Astrocyte (in vitro differentiated cells and primary cell): ENCODE measurements at places on chromosomes 1 and 21. TPM values are rescaled to one million over a fixed set of nuclear protein-coding genes. Genes with fewer than 3 reads are reported as not detected.

The CLCA4 gene
- not detected in 2 replicates for total RNA-seq

The AIM2 gene
- total RNA-seq: 1.3 and 1.5 TPM in 2 replicates

The CELA3A gene
- total RNA-seq: not detected in 2 replicates

The NHLH1 gene
- 0.55 and 0.70 TPM in 2 replicates for total RNA-seq

The PAFAH2 gene
- total RNA-seq: 13.6 and 14.1 TPM in 2 replicates

The TMEM240 gene
- 7.0 and 9.0 TPM in 2 replicates for total RNA-seq

The LCE2A gene
- total RNA-seq: not detected in 2 replicates

The SPRR2E gene
- not detected in 2 replicates for total RNA-seq

DNA sequence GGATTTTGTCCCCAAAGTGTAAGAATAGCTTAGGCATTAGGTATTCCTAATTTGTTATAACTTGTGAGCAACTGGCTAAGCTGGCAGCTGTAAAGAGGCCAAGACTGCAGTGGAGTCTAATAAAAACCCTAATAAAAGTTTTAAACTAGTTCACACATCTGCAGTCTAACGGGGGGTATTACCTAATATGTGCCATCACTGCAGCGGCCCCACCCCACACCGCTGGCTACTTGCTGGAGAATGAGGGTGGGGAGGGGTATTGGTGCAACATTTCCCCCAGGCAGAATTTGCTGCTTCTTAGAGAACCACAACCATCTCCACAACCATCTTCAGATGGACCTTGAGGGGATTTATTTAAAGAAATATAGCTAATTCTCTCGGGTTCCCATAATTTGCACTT lies 135.0 kb downstream of the ZC3H11B start:
- H3K27me3 ChIP-seq: no peaks in the 10 kb centered on the region
- no peaks in the 10 kb centered on the region for H3K4me1 ChIP-seq
- no peak for DNase-seq
- no peak overlapping the region for H3K27ac ChIP-seq
- H3K36me3 ChIP-seq: no peaks in the 10 kb centered on the region
- H3K4me3 ChIP-seq: no peak overlapping the region

DNA sequence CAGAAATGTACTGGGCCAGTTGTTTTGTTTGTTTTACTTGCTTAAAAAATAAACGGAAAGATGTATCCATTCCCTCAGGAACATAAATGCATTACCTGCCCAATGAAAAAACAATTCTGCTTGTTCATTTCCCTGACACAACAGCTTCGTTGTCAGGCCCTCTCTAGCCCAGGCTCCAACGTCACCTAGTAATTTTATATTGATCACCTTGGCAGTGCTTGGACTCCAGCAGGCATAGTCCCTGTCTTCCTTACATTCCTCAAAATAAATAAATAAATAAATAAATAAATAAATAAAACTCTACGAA lies 1.2 kb downstream of the CEP170 start:
- no peaks in the 10 kb centered on the region for H3K27me3 ChIP-seq
- H3K4me1 ChIP-seq: peaks cover 20% of the 10 kb centered on the region
- no peak for DNase-seq

DNA sequence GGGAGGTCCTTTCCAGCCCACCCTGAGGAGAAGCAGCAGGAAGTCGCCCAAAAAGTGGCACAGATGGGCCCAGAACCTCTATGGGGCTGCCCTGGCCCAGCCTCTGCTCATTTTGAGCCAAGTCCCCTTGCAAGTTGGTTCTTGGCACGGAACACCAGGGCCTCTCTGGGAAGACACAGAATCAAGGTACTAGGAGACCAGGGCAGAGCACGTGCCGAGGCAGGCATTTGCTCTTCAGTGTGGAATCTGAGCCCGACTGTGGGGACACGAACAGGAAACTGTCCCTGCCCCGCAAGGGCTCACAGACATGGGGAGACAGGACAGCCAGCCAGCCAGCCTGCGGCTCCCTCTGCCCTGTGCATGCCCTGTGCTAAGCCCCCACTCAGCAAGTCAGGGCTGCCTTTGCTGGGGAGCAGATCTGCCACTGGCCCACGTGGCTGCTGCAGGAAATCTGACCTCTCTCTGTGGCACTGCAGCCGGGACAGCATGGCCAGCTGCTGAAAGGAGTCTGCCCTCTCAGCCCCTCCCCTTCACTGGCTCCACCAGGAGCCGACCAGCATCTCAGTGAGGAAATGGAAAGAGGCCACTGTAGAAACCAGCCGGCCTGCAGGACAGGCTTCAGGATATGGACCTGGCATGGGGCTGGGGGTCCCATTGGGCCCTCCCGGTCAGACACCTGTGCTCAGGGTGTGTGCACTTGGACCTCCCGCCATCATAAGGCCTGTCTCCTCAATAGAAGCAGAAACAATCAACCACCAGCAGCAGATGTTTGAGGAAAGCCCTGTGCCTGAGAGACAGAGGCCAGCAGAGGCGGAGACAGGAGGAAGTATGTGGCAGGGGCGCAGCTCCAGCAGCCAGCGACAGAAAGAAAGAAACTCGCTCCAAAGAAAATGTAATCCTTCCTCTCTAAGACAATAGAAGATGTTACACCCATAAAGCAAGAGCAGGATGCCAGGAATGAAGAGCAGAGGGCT lies 3.7 kb downstream of the ARHGEF16 start:
- H3K4me1 ChIP-seq: peaks cover 11% of the 10 kb centered on the region
- no peaks in the 10 kb centered on the region for H3K36me3 ChIP-seq
- H3K27me3 ChIP-seq: peaks cover 9% of the 10 kb centered on the region
- no peak overlapping the region for H3K27ac ChIP-seq
- H3K4me3 ChIP-seq: no peak overlapping the region
- DNase-seq: no peak

DNA sequence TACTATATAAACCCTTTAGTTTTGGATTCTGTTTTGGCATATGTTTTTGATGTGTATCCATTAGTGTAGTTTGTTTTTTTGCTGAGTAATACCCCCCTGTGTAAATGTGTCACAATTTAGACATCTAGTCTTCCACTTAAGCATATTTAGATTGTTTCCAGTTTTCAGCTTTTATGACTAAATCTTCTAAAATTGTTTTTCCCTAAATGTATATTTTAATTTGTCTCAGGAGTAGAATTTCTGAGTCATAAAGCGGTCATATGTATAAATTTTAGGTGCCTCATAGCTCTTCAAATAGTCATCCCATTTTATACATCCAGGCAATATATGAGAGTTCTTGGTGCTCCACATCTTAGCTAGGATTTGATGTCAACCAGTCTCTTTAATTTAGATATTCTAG lies 1348.0 kb downstream of the MRPL39 start:
- H3K4me1 ChIP-seq: no peaks in the 10 kb centered on the region
- no peaks in the 10 kb centered on the region for H3K27me3 ChIP-seq
- no peak overlapping the region for H3K27ac ChIP-seq
- no peak overlapping the region for H3K4me3 ChIP-seq
- H3K36me3 ChIP-seq: no peaks in the 10 kb centered on the region

DNA sequence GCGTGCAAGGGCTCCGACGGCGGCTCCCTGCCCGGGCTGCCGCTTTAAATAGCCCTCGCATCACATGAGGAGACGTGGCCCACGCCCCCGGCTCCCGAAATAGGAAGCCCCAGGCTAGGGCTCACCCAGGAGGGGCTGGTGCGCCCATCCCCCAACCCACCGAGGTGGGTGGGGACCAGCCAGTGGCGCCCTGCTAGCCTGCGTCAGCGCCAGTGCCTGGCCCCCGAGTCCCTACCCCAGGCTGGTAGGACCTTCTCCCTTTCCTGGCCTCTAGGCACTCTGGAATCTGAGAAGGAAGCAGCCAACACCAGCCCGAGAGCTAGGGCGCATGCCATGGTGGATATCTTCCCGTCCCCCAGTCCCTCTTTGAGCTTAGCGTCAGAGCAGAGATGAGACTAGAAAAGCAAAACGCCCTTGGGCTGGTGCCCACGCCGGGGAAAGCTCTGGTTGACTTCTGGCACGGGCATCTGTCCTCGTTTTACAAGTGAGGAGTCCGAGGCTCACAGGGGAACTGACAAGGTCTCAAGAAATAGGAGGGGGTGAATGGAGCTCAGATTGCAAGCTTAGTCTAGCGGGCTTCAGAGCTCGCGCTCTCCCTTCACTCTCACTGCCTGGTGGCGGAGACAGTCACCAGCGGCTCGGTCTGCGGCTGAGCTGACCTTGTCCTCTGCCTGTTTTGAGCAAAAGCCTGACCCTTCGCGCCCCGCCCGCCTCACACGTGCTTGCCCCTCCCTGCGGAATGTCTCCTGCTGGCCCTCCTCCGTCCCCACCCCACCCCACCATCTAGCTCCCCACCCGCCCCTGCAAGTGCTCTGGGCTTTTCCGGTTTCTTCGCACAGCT lies at the start of gene FABP3:
FABP3 (minus strand) TSS at position 21 of the 841 bp plus-strand sequence. CDS start 62 bp downstream, outside the sequence.
- peaks cover 27% of the 10 kb centered on the region for H3K4me1 ChIP-seq
- DNase-seq: peak; percentile 47
- no peaks in the 10 kb centered on the region for H3K36me3 ChIP-seq
- peak within 1 kb of the TSS; percentile 62 for H3K4me3 ChIP-seq

GRCh38 chr21:45698493-45699184 lies 55.1 kb downstream of the PCBP3 start:
- H3K36me3 ChIP-seq: no peaks in the 10 kb centered on the region
- DNase-seq: peak; percentile 94
- no peaks in the 10 kb centered on the region for H3K27me3 ChIP-seq

DNA sequence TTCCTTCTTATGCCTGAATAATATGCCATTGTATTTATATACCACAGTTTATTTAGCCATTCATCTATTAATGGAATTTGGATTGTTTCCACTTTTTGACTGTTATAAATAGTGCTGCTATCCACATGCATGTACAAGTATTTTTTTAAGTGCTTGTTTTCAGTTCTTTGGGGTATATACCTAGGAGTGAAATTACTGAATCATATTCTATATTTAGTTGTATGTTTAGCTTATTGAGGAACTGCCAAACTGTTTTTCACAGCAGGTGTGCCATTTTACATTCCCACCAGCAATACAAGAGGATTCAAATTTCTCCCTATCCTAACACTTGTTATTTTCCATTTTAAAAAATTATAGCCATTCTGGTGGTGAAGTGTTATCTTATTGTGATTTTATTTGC lies 7.6 kb upstream of the HJV start:
- H3K4me3 ChIP-seq: no peak overlapping the region
- H3K27ac ChIP-seq: no peak overlapping the region
- H3K36me3 ChIP-seq: no peaks in the 10 kb centered on the region
- no peaks in the 10 kb centered on the region for H3K4me1 ChIP-seq
- no peak for DNase-seq

DNA sequence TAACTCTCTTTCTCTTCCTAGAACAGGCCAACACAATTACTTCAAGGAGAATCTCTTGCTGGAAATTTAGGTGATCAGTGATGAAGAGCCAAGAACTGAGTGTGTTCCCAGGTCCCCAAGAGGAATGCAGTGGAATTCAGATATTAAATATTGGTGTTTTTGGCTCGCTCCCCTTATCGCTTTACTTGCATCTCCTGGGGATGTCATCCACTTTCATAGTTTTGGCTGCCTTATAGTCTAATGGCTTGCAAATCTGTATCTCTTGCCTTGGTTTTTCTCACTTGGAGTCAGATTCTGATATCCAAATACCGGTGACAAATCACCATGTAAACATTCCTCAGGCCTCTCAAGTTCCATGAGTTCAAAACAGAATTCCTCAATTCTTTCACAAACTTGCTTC lies 151.0 kb upstream of the C1orf87 start:
- DNase-seq: no peak
- no peak overlapping the region for H3K4me3 ChIP-seq
- no peak overlapping the region for H3K27ac ChIP-seq
- H3K4me1 ChIP-seq: peaks cover 5% of the 10 kb centered on the region

DNA sequence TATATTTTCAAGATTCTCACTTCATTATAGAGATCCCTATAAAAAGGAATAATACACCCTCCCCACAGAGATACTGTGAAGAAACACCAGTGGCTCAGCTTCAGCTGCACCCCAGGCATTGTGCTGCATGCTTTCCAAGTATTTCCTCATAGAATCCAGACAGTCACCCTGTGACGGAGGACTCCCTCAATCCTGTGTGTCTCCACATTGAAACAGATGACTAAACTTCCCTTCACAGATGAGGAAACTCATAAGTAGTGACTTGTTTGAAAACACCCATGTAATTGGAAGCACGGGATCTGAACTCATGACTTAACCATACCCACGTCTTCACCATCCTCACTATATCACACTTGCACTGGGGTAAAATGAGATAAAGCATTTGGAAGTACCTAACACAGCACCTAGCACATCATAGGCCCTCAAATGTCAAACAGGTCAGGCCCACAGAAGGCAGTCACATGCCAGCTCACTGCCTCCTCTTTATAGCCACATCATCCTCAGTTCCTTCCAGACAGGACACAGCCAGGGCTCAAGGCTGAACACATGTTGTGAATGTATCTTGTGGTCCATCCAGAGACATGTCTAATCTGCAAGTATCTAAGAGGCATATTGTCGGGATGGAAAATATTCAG lies 55.2 kb downstream of the GPR161 start:
- H3K4me1 ChIP-seq: peaks cover 26% of the 10 kb centered on the region
- H3K4me3 ChIP-seq: no peak overlapping the region
- H3K36me3 ChIP-seq: peaks cover 5% of the 10 kb centered on the region
- peak overlapping the region; percentile 48 for H3K27ac ChIP-seq
- peak; percentile 52 for DNase-seq

DNA sequence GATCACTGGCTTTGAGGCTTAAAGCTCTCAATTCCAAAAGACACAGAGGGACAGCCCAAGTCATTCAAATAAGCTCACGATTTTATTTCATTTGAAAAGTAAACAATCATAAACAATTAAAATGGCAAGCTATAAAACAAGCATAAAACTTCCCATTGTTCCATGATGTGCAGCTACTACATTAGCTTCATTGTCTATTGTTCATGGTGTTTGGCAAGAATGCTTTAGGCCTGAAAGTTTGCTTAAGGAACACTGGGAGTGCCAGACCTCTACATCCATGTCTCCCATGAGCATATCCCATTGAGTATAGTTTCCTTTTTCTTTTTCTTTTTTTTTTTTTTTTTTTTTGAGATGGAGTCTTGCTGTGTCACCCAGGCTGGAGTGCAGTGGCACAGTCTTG lies 286.1 kb upstream of the ESRRG start:
- H3K36me3 ChIP-seq: no peaks in the 10 kb centered on the region
- H3K27me3 ChIP-seq: no peaks in the 10 kb centered on the region
- H3K4me1 ChIP-seq: no peaks in the 10 kb centered on the region
- DNase-seq: no peak
- no peak overlapping the region for H3K27ac ChIP-seq

GRCh38 chr1:173853074-173853473 lies 14.7 kb downstream of the GAS5 start:
- peak; percentile 77 for DNase-seq
- H3K4me3 ChIP-seq: no peak overlapping the region
- no peaks in the 10 kb centered on the region for H3K27me3 ChIP-seq
- peaks cover 13% of the 10 kb centered on the region for H3K36me3 ChIP-seq

DNA sequence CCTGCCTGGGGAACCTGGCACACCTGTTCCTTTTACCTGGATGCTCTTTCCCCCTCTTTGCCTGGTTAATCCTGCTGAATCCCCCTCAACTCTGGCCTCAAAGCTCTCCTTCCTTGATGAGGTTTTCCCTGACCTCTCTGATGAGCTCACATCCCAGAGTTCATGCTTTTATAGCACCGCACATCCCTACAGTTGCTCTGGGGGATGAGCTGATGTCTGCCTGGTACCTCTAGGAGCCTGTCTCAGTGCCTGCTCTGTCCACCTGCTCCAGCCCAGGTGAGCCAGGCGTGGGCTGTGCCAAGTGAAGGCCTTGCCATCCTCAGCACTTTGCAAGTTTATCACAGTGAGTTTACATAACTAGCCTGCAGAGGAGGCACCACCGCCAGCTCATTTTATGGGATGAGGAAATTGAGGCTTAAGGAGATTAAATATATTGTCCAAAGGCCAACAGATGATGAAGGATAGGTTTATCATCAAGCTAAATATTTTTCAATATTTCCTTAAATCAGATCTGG lies 58.6 kb upstream of the TMPRSS2 start:
- DNase-seq: no peak
- H3K36me3 ChIP-seq: no peaks in the 10 kb centered on the region
- H3K27ac ChIP-seq: no peak overlapping the region
- H3K4me1 ChIP-seq: no peaks in the 10 kb centered on the region
- H3K4me3 ChIP-seq: no peak overlapping the region
